ENCODE measurements at places on chromosomes 6 and 20.

DNA sequence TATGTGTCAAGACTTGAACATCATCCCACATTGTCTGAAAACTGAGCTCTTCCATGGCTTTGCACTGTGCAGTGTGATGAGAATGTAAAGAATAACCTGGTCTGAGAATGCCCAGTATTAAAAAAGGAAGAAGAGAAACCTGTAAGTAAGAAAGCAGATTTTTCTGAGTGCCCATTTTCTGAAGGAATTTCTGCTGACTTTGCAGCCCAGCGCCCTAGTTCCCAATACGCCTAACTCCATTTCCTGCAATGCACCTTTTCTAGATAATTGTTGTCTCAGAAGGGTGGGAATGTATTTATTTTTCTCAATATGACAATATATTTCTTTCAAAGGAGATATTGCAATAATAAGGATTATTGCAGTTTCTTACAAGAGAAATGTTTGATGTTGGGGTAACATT is 231.5 kb downstream of the HAO1 start:
- DNase-seq = no peak

DNA sequence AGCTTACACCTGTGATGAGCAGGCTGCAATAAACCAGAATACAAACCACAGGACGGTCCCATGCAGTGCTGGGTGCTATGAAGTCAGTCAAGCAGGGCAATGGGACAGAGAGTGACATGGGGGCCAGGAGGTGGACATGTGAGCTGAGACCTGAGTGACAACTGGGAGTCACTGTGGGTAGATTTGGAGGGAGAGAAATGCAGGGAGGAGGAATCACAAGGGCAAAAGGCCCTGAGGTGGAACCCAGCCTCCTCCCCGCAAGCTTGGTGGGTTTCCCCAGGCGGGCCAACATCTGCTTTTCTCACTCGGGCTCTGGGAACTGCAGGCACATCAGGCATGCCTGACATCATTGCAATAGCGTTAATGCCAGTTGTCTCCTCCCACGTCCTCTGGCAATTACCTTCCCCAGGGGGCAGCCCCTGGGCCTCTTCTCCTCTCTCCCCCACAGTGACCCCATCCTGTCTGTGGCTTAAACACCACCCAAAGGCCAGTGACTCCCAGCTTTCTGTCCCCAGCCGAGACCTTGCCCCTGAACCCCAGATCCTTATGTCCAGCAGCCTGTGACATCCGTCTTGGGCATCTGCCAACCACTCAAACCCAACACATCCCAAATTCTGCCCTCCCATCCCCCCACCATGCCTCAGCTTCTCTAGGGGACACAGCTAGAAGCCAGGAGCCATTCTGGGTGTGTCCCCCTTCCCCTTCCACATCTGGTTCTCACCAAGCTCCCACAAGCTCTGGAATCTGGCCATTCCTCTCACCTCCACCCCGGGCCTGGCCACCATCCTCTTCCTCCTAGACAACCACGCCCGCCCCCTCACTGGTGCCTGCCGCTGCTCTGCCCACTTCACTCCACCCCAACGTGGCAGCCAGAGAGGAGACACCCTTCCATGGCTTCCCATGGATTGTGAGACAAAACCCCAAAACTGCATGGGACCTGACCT is 28.2 kb downstream of the PDRG1 start:
- DNase-seq = no peak

DNA sequence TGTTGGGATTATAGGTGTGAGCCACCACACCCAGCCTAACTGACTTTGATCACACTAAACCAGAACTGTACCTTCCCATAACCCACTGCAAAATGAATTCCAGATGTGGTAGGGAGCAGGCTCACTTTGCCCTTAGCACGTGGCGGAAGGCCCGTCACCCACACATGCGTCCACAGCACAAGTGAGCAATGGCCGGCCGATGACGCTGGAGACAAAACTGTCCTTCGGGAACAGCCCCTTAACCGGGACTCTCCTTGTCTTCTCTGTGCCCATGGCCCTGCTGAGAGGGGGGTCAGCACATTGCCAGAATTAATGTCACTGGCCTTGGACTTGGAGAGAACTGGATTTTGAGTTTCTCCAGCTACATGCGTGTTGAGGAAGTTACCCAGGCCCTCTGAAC is 107.2 kb downstream of the TOX2 start:
- no peak for DNase-seq

DNA sequence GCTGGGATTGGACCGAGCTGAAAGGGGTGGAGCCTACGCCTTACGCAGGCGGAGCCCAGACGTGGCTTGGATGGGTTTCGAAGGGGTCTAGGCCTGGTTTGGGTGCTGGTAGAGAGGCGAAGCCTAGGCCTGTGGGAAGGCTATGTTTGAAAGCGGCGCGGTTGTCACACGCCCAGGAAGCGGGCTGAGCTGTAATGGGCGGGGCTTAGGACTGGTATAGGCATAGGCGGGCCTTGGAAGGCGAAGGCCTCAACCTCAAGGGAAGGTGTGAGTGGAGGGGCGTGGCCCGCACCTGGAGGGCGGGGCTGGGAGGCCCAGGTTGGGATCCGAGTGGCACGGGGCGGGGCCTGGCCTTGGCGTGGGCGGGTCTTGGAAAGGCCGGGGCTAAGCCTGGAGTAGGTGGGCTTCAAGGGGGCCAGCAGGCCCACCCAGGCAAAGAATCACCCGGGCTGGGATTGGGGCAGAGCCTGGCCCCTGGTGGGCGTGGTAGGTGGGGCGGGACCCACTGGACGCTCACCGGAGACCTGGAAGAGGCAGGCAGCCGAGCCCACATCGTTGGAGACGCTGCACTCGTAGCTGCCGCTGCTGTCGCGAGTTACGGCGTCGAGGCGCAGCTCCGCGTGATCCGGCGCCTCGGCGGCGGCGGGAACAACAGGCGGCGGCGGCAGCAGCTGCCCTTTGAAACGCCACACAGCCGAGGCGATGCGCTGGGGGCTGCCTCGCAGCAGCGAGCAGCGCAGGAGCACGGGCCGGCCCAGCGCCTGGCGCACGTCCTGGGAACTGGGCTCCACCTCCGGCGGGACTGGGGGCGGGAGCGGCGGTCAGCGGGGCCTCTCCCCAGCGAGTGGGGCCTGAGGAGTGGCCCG is 49.0 kb downstream of the MDGA1 start:
- DNase-seq = no peak

DNA sequence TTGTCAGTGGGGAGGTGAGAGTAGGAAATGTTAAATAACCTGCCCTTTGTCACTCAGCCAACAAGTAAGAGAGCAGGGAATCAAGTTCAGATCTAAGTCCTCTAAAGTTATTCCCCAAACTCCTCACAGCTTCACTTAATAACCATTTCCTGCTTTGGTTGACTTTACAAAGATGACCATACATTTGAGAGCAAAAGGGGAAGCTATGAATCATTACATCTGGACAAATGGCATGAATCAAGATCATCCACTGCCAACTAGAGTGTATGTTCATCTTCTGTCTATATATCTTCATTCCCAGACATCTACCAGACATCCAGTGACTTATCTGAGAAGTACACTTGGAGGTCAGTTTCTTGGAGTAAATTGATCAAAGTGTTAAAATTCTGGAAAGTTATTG is 15.1 kb upstream of the HIVEP2 start:
- DNase-seq = no peak

- DNase-seq = no peak
Measured at GRCh38 chr6:30727920-30728553, 7.9 kb downstream of the TUBB start.

GRCh38 chr6:148761527-148762011 is 14.7 kb downstream of the UST start:
- DNase-seq = no peak

DNA sequence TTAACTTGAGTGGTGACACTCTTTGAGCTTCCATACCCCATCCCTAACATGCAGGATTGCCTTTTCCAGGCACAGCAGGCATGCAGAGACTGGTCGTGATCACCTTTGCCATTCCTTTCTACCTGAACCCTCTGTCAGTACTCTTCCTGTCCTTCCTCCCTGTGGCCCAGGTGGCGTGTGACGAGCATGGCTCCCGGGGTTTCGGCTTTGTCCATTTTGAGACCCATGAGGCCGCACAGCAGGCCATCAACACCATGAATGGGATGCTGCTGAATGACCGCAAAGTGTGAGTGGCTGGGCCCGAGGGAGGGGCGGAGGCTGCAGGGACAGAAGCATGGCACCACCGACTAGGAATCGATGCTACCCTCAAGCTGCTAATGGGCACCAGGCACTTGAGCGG is 6.7 kb downstream of the PABPC1L start:
- DNase-seq = no peak

DNA sequence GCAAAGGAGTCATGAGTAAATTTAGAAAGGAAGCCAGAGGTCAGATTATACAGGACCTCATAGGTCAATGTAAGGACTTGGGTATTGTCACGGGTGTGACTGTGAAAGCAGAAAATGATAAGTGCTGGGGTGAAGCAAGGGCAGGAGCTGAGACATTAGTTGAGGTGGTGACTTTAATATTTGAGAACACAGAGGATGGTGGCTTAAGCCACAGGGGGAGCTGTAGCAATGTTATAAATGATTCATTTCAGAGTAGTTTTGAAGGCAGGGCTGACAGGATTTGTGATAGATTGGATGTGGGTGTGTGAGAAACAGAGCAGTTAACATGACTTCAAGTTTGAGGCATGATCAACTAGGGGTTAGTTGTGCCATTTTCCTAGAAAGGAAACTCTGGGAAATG is 659.9 kb downstream of the EPM2A start:
- no peak for DNase-seq

DNA sequence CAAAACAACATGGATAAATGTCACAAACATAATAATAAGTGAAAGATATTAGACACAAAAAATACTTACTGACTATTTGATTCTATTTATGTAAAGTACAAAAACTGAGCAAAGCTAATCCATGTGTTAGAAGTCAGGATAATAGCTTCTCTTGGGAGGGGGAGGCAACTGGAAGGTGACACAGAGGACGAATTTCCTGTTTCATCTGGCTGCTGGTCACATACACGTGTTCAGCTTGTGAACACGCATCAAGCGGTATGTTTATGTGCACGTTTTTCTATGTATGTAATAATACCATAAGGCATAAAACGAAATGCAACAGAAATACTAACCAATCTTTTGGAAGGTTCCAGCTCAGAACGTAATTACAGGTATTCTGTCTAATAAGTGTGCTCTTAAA is 54.3 kb downstream of the MKKS start:
- DNase-seq = no peak

- no peak for DNase-seq
Measured at GRCh38 chr6:31713991-31714684, 1.0 kb upstream of the LY6G6D start.
